Activated naive CD4-positive, alpha-beta T cell treated with anti-CD3 and anti-CD28 coated beads, Interleukin-2, amount 50 U/mL, for 72 hours (primary cell): ENCODE measurements at places on chromosomes 1 and 21. TPM values are rescaled to one million over a fixed set of nuclear protein-coding genes. Genes with fewer than 3 reads are reported as not detected.

DNA sequence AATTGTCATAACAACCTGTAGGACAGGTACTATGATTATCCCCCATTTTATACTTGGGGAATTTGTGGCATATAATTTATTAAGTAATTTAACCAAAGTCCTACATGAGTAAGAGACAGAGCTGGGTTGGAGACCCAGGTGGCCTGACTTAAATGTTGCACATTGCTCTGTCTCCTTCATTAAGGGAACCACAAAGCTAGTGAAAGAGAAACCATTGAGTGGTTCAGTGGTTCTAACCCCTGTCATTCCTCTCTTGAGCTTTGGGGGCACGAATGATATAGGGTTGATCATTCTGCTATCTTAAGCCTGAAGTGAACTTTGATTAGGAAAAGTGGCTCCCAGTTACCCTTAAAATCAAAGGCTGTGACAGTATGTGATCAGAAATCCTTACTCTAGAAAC, 5.3 kb upstream of the MAP3K7CL start:
- no peak for DNase-seq

- no peak for DNase-seq
These were observed 44.9 kb upstream of the HIVEP3 start for GRCh38 chr1:41963636-41964035.

DNA sequence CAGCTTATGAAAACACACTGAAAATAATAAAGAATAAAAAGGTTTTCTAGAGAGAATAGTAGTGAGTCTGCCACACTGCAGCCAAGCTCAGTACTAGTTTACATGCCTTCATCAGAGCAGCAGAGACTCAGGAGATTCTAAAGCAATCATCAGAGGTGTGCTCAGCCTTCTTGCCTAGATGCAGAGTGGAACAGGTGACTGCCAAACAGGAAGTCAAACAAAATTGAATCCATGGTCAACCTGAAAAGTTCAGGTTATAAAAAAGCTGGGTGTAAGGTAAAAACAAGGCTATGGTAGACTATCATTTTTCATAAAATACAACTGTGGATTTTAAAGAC, 165.3 kb upstream of the C1orf105 start:
- DNase-seq: no peak

GRCh38 chr1:201506557-201507359, at the start of gene CSRP1:
Gene CSRP1 (minus strand): TSS chr1:201507123. CDS start chr1:201496303, 10,820 bp downstream.
- peak; percentile 84 for DNase-seq

GRCh38 chr1:184299406-184299790, 87.4 kb upstream of the C1orf21 start:
- no peak for DNase-seq

DNA sequence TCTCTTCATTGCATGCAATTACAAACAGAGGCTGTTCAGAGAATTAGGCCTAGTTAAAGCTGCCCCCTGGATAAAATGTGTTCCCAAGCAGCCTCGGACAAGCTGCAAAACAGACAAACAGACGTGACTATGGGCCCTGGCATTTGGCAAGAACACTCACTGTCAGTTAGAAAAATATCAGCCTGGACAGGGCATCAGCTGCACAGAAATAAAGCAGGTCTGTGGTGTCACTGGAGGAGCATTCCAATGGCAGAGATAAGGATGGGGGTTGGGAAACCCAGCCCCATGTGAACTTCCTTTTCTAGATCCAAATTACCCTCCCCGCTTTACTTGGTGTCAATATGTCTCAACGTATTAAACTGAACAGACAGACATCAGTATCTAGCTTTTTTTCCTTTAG, 177.1 kb downstream of the GPATCH2 start:
- DNase-seq: no peak

DNA sequence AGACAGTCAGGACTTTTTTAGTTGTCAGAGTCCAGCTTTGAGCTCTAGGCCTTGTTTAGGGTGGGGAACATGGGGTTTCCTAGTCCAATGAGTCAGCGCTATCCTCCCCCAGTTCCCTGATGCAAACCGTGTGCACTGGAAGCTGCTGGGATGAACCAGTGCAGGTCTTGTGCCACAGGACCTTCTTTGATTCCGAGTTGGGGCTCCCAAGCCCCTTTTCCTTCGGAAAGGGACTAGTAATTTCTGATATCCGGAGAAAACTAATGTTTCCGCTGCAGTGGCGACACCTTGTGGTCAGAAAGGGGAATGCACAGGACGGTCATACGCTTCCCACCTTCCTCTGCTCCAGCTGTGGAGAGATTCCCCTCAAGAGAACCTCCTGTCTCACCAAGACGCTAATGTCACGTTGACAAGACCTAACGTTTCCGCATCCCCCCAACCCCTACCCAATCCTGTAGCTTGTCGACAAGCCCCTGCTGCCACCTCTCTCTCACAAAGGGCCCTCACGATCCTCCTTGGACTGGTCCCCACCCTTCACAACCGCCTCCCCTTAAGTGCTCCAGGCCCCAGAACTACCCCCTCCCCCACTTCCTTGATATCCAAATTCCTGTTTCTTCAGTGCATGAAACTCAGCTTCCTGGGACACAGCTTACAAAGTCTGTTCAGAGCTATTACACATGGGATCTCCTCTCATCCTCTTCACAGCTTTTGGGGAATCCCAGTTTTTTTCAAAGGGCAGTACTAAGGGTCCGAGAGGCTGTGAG, 30.9 kb downstream of the GPA33 start:
- DNase-seq: peak; percentile 75

DNA sequence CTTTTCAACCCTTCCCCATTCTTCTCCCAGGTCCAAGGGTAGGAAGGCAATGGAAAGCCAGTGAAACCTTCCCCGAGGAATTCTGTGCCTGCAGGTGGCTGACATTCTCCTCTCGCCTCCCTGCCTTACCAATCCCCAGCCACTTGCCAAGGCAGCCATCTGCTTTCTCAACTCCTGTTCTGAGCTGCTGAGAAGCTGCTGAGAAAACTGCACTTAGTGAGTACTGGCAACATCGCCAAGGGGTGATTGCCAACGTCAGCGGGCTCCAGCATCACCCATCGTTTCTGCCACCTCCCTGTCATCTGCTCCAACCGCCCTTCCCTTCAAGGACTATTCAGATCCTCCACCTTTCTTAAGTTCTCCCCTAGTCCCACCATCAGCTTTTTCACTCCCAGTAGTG, 106.0 kb downstream of the PTPRU start:
- no peak for DNase-seq

- DNase-seq: no peak
These were observed 1266.9 kb upstream of the ADGRL2 start for GRCh38 chr1:80533775-80534334.

DNA sequence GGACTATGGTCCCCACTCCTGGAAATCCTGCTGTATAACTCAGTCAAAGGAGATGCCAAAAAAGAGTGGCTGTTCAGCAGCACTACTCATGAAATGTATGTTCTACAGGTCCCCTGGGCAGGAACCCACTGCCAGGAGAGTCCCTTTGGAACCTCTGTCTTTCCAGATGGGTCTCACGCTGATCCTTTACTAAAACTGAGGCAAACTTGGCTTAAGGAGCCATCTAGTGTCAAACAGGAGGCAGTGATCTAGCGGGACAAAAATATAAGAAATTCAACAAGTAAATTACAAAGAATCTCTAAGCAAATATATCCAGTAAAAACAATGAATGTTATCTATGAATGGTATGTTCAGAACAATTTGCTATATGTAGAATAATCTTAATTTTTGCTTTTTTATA, 80.5 kb upstream of the PRMT6 start:
- no peak for DNase-seq

DNA sequence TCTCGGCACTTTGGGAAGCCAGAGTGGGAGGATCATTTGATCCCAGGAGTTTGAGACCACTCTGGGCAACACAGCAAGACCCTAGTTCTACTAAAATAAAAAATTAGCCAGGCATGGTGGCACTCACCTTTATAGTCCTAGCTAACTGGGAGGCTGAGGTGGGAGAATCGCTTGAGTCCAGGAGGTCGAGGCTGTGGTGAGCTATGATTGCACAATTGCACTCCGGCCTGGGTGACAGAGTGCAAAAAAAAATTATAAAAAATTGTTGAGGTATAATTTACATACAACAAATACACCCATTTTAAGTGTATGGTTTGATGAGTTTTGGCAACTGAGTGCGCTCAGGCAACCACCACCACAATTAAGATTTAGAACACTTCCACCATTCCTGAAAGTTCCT, 108.5 kb upstream of the GADD45A start:
- DNase-seq: no peak

GRCh38 chr1:13983393-13983792, 283.4 kb downstream of the PRDM2 start:
- DNase-seq: no peak

DNA sequence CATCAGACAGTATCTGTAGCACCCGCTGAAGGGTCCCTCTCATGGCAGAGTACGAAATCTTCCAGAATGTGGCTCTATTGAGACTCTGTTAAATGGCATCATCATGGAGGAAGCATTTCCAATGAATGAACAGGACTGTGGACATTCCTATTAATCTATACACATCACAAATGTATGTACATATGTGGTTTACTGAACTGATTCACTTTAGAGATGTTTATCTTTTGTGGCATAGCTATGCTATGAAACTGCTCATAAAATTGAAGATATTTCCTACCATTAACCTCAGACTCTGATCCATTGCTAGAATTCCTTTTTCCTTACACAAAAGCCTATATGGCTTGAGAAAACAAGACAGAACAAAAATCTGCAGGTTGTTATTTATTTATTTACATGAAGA, 259.6 kb upstream of the RRP15 start:
- no peak for DNase-seq

The CD5L gene
- total RNA-seq: not detected

The CRP gene
- not detected for total RNA-seq

The BGLAP gene
- 9.7 TPM for total RNA-seq

The C1QC gene
- not detected for total RNA-seq

The GJA4 gene
- not detected for total RNA-seq

The IL19 gene
- total RNA-seq: not detected

The TNFRSF4 gene
- total RNA-seq: 166 TPM

The KCNJ10 gene
- total RNA-seq: not detected
